ENCODE measurements at places on chromosomes 11 and 22.

DNA sequence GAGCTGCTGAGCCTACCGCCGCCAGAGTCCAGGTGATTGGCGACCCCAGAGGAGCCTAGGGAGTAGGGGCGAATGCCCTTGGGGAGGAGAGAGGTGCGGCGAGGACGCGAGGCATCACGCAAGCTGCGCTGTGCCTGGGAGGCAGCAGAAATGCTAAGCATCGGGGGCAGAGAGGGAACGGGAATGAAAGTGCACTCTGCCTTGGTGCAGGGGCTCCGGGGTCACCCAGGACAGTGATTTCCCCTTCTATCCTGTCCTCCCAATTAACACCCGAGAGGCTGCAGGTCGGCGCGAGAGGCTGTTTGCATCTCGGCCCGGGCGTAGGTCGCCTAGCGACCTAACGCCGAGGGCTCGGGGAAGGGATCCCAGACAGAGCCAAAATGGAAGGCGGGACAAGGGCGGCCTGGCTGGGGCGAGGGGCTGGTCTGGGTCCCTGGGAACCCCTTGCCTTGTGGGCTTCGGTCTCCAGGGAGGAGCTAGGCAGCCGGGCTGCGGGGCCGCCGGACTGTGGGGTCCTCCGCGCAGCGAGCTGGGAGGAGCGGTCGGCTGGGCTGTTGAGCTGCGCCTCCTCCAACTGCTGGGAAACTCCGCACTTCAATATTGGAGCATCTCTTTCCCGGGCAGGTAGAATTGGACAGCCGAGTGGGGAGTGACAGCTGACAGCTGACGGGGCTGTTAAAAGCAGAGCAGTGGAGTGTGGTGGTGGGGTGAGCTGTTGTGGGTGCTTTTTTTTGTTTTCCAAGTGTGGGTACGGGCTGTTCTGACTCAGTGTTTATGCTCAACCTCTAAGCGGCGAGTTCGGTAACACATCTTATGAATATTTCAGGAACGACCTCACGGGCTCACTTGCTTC is 657 bp downstream of the ELMOD1 start:
- no peak for DNase-seq

- no peak for DNase-seq
Measured at GRCh38 chr22:45163099-45163450, 650 bp upstream of the NUP50 start.

DNA sequence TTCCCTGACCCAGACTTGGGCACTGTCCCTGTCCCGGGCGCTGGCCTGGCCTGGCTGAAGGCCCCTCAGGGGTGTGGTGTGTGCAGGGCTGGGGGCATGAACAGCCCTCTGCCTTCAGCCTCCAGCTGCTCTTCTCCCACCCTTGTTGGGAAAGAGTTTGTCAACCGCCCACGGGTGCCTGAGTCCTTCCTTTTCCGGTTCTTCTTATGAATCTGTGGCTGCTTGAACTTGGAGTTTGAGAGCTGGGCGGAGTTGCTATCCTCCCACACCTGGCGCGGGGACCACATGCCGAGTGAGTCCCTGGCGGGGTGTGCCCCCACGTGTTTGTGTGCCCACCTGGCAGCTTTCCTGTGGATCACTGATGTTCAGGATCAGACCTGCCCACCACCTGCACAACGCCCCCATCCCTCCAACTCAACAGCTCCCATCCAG is 13.4 kb downstream of the NFAM1 start:
- DNase-seq: no peak

- no peak for DNase-seq
Measured at GRCh38 chr11:12090061-12090591, 20.3 kb upstream of the MICAL2 start.

GRCh38 chr22:20963201-20964052 is 3.6 kb upstream of the AIFM3 start:
- no peak for DNase-seq

- no peak for DNase-seq
Measured at GRCh38 chr11:1868636-1869291, 15.9 kb downstream of the LSP1 start.

GRCh38 chr22:38211556-38211955 is 9.8 kb downstream of the MAFF start:
- DNase-seq: no peak

DNA sequence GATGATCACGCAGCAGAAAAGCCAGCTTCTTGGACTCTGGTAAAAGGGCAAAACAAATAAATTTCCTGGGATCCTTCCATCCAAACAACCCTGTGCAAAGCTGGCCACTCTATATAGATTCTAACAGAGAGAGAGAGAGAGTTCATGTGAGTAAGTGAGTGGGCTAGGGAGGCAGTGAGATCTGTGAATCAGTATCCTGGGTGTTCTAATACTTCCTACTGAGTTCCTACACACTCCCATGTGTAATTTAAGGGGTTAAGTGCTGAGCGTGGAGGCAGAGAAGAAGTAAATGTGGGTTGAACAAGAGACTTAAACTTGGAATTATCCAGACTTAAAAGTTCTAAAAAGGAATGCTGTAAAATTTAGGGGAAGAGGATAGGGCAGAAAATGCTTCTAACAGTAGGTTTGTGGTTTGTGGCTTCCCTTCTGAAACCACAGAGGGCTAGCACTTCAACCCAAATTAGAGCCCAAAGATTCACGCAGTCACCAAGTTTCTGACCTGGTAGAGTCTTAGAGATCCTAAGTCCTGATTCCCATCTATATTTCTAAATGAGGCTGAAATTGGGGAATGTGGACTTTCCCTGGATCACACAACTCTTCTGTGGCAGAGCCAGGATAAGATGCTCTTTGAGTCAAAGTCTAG is 413.9 kb downstream of the TENM4 start:
- DNase-seq: no peak

All from T-helper 2 cell (primary cell).